AG08395 (cell line): ENCODE measurements at places on chromosomes 13 and 19.

GRCh38 chr19:13764821-13765394 is 586 bp downstream of the MRI1 start:
- DNase-seq: peak; percentile 10

DNA sequence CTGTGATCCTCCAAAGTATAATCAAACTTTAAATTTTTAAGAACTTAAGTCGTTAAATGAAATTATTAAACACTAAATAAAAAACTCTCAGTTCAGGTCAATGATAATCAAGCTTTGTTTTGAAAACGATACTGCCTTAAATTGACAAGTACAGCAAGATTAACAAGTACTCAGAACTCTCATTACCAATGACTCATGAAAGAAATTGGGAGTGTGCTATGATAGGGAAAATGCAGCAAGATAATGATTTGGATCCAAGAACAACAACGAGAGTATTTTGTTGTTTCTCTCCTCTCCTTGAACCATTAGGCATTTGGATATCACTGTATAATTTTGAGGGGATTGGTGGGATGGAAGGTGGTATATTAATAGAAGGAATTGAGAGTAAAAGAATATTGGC is 10.2 kb downstream of the N4BP2L2 start:
- no peak for DNase-seq

- DNase-seq: peak; percentile 86
These were observed 1.0 kb downstream of the FSTL3 start for GRCh38 chr19:677201-677600.

- DNase-seq: no peak
These were observed 48.4 kb upstream of the MEDAG start for GRCh38 chr13:30857636-30858035.

DNA sequence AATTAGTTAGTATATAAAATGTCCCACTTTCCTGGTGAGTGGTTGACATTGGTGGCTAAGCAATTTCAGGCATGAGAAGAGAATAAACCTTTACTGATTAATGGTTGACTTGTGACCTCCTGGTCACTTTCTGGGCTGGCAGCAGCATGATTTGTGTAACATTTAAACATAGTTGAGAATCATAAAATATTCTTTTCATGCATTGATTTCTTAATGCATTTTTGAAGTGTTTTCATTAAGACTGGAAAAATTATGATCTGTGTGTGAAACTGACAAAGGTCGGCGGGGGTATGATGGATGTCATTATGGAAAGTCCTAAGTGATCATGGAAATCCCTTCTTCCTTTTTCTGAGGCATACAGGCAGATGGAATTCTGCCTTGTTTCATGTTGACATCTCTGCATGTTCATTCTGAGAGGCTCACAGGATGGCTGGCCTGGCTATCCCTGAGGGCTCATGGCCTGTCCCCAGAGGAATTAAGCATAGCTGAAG is 98.7 kb upstream of the RNF113B start:
- DNase-seq: no peak

DNA sequence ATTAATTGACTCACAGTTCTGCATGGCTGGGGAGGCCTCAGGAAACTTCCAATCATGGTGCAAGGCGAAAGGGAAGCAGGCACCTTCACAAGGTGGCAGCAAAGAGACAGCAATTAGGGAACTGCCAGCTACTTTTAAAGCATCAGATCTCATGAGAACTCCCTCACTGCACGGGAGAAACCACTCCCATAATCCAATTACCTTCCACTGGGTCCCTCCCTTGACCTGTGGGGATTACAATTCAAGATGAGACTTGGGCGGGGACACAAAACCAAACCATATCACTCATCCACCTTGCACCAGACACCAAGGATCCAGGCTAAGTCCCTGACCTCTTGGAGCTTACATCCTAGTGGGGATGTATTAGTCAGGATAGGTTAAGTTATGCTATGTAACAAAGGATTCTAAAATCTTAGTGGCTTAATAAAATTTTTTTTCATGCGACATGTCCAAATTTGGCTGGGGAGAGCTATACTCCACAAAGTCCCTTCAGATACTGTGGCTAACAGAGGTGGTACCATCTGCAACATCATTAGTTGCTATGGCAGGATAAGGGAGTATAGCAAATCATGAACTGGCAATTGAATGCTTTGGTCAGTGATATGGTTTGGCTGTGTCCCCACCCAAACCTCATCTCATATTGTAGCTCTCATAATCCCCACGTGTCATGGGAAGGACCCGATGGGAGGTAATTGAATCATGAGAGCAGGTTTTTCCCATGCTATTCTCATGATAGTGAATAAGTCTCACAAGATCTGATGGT is 8.3 kb upstream of the FAM187B start:
- DNase-seq: no peak

DNA sequence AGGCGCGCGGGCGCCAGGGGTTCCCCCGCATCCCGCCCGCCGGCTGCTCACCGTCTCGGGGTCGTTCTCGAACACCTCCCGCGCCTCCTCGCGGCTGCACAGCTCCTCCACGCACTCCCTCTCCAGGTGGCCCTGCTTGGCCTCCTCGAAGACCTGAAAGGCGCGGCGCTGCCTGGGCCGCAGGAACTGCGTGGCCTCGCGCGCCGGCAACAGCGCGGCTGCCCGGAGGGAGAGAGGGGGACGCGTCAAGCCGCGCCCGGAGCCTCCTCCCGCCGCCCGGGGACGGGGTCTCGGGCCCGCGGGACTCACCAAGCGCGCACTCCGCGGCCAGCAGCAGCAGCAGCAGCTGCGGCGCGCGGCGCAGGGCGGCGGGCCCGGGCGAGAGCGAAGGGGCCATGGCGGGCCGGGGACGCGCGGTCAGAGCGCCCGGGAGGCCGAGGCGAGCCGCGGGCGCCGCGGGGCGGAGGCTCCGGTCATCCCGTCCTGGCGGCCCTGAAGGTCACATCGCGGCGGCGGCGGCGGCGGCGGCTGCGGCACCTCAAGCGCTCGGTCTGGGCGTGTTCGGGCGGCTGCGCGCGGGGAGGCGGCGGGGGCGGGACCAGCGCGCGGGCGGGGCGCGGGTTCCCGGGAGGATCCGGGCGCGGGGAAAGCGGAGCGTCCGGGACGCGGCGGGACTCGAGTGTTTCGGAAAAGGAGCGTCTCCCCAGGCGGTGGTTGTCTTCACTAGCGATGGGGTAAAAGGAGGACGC is at the start of gene GAS6:
Gene GAS6, minus strand, starts transcription at position 553 of the 749 bp plus-strand sequence. Its CDS starts 156 bp downstream, at position 397.
- peak; percentile 84 for DNase-seq
